ENCODE measurements at places on chromosomes 6 and 20.

DNA sequence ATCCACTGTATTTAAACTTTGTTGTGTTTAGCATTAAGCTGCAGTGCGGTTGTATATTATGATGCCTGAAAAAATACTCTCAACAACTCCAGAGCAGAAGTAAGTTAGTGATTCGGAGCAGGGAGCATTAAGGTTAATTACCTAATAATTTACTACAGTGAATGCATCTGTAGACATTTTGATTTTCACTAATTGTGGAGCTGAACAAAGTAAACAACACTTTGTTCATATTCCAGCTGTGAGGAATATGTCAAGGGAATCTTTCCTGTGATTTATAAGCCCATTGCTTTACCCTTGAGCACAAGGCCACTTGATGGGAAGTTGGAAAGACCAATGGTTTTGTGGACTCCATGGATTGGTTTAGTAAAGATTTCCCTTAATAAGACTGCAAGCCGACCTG, 77.1 kb downstream of the CBLN4 start:
- no peak for DNase-seq

DNA sequence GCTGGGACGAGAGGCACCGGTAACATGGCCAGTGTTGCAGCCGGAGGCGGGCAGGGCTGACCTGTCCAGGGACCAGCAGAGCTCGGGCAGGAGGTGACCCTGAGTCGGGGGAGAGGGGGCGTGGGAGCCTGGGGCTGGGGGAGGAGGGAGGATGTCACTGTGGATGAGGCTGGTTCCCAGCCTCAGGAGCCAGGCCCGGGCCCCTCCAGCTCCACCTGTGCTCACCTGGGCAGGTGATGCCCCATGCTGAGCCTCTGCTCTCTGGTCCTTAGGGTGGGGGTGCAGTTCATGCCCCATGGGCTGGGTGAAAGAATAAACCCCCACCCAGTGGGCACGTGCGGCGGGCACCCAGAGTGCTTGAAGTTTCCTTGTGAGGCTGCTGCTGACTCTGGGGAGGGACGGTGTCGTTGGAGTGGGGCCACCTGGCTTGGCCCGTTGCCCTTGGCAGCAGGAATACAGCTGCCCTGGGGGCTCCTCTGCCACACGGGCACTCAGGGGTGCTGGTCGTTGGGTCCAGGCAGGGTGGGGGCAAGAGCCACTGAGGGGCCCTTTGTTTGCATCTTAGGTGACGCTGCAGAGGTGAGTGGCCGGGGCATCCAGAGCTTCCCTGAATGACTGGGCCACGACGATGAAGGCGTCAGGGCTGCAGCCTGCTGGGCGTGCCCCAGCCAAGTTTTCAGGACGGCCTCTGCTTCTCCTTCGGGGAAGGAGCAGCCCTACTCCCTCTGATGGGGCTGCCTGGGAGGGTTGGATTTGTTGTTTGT, 24.7 kb upstream of the BHLHE23 start:
- DNase-seq: no peak

GRCh38 chr6:13743736-13744127, 32.1 kb upstream of the RANBP9 start:
- DNase-seq: no peak

GRCh38 chr6:30542404-30542725, 13.9 kb downstream of the GNL1 start:
- DNase-seq: no peak

GRCh38 chr6:146892283-146892612, 293.5 kb downstream of the ADGB start:
- no peak for DNase-seq

Data from Caki2 (cell line).